ENCODE measurements at places on chromosomes 12 and 14.

GRCh38 chr12:54392485-54393206 is 8.1 kb upstream of the ZNF385A start:
- DNase-seq: no peak

DNA sequence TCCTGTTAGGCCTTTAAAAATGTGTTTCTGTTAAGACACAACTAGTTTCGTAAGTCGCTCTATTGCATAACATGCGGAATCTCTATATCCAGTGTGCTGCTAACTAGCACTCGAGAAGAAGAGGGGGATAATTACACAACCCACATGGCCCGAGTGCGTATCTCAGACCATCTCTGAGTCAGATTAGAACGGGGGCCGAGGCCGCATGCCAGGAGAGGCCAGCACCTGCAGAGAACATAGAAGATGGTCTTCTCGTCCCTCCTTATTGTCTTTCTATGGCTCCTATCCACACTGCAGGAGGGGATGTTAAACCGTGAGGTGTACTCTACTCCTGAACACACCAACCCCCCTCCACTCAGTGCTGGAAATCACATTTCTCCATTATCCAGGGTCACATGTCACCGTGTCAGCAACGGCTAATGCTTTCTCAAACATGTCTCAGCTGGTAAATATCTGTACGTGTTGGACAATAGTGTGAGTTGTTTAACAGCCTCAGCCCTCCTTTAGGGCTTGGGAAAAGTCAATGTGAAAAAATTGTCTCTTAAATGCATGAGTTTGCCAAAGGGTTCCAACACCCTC is 56.3 kb downstream of the CCDC88C start:
- peak; percentile 61 for DNase-seq

DNA sequence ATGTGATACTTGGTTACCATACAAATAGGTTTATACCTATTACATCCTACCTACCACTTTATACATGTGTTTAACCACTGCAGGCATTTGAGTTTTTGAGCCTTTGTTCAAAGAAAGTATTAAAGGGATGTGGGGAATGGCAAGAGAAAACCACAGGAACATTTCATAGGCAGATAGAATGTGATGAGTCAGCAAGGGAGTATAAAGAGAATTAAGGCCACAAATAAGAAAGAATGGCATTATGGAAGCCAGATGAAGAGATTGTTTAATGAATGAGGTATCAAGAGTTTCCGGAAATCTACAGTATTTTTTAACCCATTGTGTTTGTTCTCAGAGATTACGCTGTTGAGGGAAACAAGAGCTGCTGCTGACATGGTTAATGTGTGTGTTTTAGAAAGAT is 66.9 kb downstream of the METTL25 start:
- peak; percentile 48 for DNase-seq

GRCh38 chr12:96166765-96167164 is 27.4 kb upstream of the ELK3 start:
- DNase-seq: no peak

- DNase-seq: no peak
Observed at GRCh38 chr12:131287015-131287937, 333.6 kb downstream of the ADGRD1 start.

- DNase-seq: peak; percentile 79
Observed at GRCh38 chr12:39646963-39647362, 27.4 kb upstream of the ABCD2 start.

DNA sequence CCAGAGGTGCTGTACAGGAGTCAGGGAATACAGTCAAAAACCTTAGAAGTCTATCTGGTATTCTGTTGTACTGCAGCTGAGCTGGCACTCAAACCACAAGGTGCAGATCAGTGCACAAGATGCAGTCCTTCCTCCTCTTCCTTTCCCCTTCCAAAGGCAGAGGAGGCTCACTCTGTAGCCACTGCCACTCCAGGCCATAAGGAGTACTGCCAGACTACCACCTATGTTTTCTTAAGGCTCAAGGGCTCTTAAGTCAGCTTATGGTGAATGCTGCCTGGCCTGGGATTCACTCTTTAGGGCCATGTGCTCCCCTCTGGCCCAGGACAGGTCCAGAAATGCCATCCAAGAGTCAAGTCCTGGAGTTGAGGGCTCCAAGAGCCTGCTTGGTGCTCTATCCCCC is 200.3 kb downstream of the CRADD start:
- no peak for DNase-seq

DNA sequence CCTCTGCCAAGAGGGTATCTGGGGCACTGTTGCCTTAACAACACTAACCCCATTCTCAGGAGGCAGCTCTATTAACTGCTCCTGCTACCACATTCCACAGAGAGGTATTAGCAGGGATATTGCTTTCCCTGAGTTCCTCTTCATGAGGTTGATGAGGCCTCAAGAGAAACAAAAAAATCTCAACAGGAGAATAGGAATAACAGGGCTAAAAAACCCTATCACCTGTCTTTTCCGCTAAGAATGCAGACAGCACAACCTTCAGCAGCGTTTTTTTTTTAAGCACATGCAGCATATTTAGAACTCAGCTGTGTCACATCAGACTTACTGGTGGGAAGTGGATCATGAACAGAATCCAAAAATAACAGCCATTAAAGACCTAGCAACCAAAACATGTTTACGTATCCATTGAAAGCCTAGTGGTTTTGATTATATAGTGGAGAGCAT is 29.2 kb downstream of the ATF7 start:
- peak; percentile 69 for DNase-seq

GRCh38 chr14:67186789-67187584 is 2.3 kb upstream of the GARIN2 start:
- peak; percentile 83 for DNase-seq

Data from fibroblast of mammary gland (primary cell).